ENCODE measurements at places on chromosomes 11 and 22. TPM values are rescaled to one million over a fixed set of nuclear protein-coding genes. Genes with fewer than 3 reads are reported as not detected.

The PKNOX2 gene
- total RNA-seq: 0.10 TPM

The FREY1 gene
- 2.6 TPM for total RNA-seq

The FTH1 gene
- 673 TPM for total RNA-seq

The INTS4 gene
- 36.6 TPM for total RNA-seq

The ACR gene
- 0.38 TPM for total RNA-seq

The SCUBE1 gene
- 0.98 TPM for total RNA-seq

The ZNF280B gene
- 1.6 TPM for total RNA-seq

The DGCR8 gene
- total RNA-seq: 36.0 TPM

The DSCAML1 gene
- total RNA-seq: not detected

The TRPT1 gene
- total RNA-seq: 29.9 TPM

The SEC14L2 gene
- total RNA-seq: 34.2 TPM

The SLC6A5 gene
- not detected for total RNA-seq

The IRAG1 gene
- 0.33 TPM for total RNA-seq

The OR2AG1 gene
- total RNA-seq: not detected

The F2 gene
- not detected for total RNA-seq

The TYR gene
- 0.29 TPM for total RNA-seq

The CADM1 gene
- total RNA-seq: 0.33 TPM

The GAS2 gene
- 2.3 TPM for total RNA-seq

The C22orf31 gene
- not detected for total RNA-seq

The RABL2B gene
- total RNA-seq: 13.5 TPM

The ARSA gene
- total RNA-seq: 41.5 TPM

The MS4A3 gene
- total RNA-seq: not detected

The OR5B21 gene
- total RNA-seq: not detected

The TH gene
- under 0.01 TPM for total RNA-seq

The LRRC10B gene
- not detected for total RNA-seq

The PLCB3 gene
- total RNA-seq: 54.9 TPM

The NXPE2 gene
- not detected for total RNA-seq

The PIWIL4 gene
- 0.65 TPM for total RNA-seq

The TBRG1 gene
- 17.6 TPM for total RNA-seq

The MS4A7 gene
- not detected for total RNA-seq

The CD3G gene
- total RNA-seq: not detected

The MCHR1 gene
- 0.65 TPM for total RNA-seq

The KDM4D gene
- 1.3 TPM for total RNA-seq

The RAG2 gene
- not detected for total RNA-seq

The B3GAT1 gene
- not detected for total RNA-seq

The TECTA gene
- 0.33 TPM for total RNA-seq

The DRG1 gene
- total RNA-seq: 98.8 TPM

The DAGLA gene
- 5.0 TPM for total RNA-seq

The TIGD3 gene
- total RNA-seq: 0.33 TPM

The OR4C12 gene
- total RNA-seq: not detected

The MS4A12 gene
- total RNA-seq: not detected

The PAK1 gene
- 0.98 TPM for total RNA-seq

The RIC3 gene
- not detected for total RNA-seq
